ENCODE measurements at places on chromosomes 1 and 21.

DNA sequence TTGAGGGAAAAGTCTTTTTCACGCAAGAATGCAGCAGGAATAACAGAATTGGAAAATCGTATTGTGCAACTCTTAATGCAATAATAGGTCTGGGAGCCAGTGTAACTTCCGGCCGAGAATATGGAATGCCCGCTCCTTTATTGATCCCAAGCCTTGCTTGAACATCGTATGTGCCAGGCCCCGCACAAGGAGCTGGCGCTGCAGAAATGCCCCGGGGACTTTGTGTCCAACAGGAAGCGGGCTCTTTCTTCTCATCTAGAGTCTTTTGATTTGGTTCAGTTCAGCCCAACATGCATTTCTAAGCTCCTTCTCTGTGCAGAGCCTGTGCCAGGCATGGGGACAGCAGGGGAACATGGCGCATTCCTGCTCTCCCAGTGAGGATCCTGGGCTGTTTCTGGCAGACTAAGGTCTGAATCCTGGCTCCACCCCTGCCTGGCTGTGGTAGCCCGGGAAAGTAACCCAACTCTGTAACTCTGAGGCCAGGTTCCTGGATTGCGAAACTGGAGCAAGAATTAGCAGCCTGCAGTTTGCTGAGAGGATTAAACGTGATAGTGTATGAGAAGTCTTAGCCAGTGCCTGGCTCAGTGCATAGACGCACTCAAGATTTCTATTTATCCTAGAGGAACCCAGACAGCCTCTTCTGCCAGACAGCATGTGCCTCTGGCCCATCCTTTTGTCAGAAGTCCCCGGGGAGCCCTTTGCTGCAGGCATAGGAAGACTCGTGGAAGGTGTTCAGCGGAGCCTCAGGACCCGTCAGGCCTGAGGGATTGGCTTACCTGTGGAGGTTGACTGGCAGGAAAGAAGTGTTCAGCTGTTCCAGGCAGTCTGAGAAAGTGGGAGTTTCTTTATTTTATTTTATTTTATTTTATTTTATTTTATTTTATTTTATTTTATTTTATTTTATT is 987 bp upstream of the CDCP2 start:
- peak; percentile 33 for DNase-seq

- no peak for DNase-seq
Measured at GRCh38 chr1:17441265-17441992, 2.0 kb upstream of the RCC2 start.

DNA sequence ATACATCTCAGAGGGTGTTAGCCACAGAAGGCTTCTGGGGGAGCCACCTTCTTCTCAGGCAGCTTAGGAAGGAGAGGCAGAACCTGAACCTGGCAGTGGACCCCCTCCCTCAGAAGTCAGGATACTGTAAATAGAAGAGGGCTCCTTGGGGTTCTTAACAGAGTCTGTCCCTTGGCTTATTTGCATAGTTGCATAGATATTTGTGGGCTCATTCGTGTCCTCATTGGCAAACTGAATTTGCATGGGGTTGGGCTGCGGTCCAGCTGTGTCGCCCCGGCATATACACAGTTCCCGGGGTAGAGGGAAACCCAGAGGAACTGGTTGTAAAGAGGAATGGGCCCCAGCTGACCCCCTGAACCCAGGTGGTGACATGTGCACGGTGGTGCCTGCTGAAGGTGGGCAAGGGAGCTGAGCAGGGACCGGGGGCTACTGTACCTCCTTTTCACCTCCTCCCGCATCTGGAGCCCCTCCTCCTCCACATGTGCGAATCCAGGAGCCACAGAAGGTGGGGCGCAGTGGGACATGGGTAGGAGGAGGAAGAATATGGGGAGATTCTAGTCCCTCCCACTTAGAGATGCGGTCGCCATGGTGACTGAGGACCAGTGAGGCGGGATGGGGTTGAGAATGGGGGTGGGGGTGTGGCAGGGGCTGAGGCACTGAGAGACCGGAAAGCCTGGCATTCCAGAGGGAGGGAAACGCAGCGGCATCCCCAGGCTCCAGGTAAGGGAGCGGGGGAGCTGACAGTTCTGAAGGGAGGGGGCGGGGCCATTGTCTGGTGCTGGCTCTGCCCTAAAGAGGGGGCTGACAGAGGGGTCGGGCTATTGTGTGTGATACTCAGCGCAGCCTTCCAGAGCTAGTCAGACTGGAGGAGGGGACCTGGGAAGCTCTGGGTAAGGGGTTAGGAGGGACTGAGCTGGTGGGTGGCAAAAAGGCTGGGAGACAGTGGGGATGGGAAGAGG is 3.7 kb upstream of the SEMA4A start:
- DNase-seq = no peak

DNA sequence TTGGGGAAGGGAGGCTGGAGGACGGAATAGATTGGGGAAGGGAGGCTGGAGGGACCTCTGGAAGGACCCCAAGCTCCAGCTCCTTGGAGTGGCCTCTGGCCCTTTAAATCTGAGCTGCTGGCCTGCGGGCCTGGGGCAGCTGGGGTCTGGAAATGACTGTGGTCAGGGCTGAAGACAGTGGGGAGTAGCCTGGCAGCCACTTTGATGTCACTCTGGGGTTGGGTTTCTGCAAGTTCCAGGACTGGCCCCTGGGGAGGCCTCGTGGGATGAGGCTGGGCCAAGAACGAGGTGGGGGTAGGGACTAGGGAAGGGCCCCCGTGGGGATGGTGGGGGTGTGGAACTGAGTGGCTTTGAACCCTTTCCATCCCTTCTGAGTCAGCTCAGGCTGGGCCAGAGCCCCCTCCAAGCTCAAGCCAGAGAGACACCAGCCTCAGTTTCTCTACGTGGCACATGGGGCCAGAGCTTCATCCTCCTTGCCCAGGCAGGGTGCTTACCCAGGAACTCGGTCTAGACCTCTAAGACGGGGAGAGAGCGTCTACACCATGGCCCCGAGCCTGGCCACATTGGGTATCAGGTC is 59.7 kb downstream of the ALPL start:
- no peak for DNase-seq

- DNase-seq = no peak
Measured at GRCh38 chr1:147389532-147390184, 147.2 kb downstream of the CHD1L start.

- DNase-seq = no peak
Measured at GRCh38 chr1:157132616-157133167, 5.5 kb downstream of the ETV3 start.

GRCh38 chr1:192539297-192540092 is 36.1 kb upstream of the RGS1 start:
- DNase-seq = no peak

DNA sequence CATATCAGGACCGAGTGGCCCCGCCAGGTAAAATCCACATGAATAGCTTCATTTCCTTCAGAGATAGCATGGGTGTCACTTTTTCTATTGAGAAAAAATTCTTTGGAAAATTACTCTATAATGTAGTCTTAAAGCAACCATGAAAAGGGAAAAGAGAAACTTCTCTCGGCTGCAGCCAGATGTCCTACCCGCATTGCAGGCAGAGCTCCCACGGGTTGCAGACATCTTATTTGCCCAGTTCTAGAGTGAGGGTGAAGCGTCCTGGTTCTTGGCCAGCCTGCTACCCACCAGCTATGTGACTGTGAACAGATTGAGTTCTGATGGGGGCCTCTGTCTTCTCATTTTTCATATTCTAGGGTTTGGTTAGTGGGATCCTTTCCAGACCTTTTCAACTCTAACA is 5.0 kb downstream of the ATP1B1 start:
- no peak for DNase-seq

DNA sequence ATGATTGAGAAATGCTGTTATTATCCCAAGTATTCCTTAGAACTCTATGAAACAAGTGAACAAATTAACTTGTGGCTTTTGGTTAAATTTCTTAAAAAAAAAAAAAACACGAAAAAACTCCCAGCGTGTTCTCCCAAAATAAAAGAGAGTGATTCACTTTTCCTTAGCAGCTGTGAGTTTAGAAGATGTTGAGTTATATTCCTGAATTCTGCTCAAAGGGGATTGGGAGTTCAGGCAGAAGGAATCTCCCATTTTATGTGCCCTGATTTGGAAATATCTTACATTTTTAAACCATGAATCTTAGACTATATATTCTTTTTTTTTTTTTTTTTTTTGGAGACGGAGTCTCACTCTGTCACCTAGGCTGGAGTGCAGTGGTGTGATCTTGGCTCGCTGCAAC is 34.3 kb downstream of the SMG7 start:
- no peak for DNase-seq

GRCh38 chr1:116075990-116076389 is 35.2 kb upstream of the MAB21L3 start:
- DNase-seq = no peak

DNA sequence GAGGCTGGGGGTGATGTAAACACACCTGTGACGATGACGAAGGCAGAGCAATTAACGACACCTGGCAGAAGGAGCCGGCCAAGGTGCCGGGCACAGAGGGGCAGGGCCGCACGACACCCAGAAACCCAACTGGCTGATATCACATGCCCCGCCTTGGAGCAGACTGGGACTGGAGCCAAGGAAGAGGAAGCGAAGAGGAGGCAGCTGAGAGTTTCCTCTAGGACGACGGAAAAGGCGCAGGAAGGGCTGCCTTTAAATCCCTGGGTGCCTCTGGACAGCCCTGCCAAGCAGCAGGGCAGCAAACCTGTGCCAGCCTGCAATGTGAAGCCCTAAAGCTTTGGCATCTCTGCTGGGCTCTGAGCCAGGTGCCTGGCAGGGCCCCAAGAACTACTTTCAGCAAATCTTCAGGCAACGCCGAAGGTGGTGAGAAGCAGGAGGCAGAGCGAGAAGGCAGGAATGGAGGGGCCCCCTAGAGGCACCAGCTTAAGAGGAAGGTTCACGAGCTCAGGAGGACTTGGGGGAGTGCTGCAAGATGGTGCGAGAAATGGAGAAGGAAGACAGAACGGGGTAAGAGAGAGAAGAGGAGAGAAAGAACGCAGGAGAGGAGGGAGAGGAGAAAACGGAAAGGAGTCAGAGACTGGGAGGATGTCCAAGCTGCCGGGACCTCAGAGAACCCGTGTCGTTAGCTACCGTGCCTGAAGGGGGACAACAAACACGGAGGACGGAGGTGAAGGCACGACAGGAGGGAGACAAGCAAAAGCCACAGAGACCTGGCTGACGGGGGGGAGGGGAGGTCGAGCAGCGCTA is 25.3 kb upstream of the PEF1 start:
- DNase-seq = peak; percentile 82

GRCh38 chr1:164977561-164977960 is 379.0 kb downstream of the LMX1A start:
- DNase-seq = no peak

DNA sequence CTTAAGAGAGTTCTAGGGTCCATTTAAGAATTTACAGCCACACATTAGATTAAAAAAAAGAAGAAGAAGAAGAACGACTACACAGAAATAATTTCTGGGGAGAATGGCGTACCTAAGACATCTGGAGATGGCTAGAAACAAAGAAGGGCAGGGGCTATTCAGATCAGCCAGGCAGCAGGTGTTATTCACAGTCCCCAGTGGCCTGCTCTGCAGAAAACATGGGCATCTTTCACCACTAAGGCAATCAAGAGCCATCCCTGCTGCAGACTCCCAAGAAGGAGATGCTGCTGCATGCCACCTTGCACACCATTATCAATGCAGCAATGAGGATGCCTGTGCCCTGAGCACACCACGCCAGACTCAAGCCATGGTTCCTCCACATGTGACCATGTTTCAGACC is 7.9 kb upstream of the FCRL2 start:
- no peak for DNase-seq

DNA sequence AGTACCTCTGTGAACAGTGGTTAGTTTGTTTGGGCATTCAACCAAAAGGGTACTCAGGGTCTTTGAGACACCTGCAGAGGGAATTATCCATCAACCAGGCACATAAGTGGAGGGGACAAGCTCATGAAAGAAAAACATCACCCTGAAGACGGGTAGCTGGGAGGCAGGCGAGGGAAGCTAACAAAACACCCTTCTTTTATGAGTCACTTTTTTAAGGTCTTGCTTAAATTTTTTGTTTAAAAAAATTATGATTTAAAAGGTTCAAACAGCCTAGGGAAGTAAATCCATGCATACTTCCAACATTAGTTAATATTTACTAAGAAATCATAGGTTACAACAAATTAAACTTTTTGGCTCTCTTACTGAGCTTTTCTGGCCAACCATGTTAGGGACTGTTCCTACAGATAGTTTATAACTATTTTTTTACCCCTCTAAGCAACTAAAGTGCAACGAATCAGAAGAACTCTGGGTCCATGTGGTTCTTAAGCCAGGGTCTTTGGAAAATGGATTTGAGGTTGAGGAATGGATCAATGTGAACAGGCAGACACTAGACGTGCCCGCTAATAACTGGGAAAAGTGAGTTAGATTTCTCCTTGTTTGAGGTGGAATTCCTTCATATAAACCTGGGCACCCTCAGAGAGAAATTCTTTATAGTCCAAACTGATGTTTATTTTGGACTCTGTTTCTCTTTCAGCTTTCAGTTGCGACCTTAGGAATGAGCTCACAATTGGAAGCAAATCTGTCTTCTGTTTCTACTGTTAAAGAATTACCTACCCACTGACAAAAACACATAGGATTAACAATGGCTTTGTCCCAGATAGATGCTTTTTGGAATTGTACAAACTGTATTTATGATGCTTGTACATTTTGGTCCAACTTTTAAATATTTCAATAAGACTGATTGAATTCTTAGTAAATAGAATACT is 123.0 kb downstream of the LYPLAL1 start:
- no peak for DNase-seq

- DNase-seq = peak; percentile 66
Measured at GRCh38 chr1:110674337-110675059, at the start of gene KCNA3. Gene KCNA3 (minus strand): TSS chr1:110674940. CDS start chr1:110674809, 131 bp downstream.

DNA sequence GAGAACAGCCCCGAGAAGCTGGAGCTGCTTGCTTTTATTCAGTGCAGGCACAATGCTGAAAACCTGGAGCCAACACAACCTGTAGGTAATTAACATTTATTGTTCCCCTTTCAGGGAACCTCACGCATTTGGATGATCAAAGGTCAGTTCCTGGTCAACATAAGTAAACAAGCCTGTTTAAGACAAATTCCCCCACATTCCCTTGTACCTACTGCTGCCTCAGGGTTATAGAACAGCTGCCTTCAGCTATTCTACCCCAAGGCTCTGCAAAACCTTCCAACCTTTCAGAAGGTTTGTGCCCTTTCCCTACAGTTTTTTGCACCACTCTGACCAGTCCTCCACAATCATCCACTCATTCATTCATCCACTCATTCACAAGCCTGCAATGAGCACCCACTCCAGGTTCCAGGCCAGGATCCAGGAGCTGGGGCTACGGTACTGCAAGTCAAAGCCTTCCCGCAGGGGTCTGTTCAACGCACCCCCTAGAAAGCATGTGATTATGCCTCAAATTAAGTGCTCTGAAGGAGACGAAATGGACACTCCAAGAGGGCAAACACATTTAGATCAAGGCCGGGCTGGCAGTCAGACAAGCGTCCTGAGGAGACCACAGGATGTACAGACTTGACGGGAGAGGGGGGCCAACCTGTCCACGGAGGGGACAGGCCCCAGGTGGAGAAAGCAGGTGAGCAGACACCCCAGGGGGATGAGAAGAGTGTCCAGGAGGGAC is 683.9 kb downstream of the MATN1 start:
- DNase-seq = no peak

- DNase-seq = no peak
Measured at GRCh38 chr1:48246727-48247126, 24.2 kb downstream of the SLC5A9 start.

GRCh38 chr1:63038586-63038985 is 254.7 kb downstream of the ATG4C start:
- DNase-seq = no peak

- DNase-seq = no peak
Measured at GRCh38 chr1:162368451-162368850, 8.2 kb downstream of the SPATA46 start.

Measured in ovary (tissue), 10 donors.